Stimulated activated CD4-positive, alpha-beta T cell treated with anti-CD3 and anti-CD28 coated beads, Interleukin-1b, Interleukin-23, amount 100 ng/mL, for 1 hour (primary cell): ENCODE measurements at places on chromosomes 1 and 21.

- DNase-seq = no peak
Measured at GRCh38 chr1:35570589-35571137, 2.5 kb upstream of the TFAP2E start.

DNA sequence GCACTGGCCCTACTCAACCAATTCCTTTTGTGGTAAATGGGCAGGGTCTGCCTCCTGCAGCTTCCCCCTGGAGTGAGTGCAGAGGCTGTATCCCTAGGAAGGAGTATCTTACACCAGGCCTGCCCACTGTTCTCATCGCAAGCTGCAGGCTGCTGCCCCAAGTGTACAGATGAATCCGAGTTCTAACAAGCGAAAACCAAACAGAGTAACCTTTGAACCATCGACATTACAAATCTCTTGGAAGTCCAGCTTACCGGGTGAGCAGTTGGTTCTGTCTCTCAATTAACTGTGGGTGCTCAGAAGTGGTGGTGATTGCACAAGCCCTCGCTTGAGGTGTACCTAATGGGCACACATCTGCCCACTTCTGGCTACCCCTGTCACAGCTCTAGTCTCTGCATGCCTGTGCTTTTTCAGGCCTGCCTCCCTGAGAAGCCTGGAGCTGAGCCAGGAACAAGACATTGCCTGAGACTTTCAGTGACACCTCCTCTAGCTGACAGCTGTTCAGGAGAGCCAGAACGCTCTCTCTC, 22.7 kb downstream of the INAVA start:
- no peak for DNase-seq

GRCh38 chr21:36962098-36962780, 4.2 kb downstream of the HLCS start:
- DNase-seq = no peak

GRCh38 chr1:31498376-31499040, 77.8 kb upstream of the TINAGL1 start:
- DNase-seq = no peak

DNA sequence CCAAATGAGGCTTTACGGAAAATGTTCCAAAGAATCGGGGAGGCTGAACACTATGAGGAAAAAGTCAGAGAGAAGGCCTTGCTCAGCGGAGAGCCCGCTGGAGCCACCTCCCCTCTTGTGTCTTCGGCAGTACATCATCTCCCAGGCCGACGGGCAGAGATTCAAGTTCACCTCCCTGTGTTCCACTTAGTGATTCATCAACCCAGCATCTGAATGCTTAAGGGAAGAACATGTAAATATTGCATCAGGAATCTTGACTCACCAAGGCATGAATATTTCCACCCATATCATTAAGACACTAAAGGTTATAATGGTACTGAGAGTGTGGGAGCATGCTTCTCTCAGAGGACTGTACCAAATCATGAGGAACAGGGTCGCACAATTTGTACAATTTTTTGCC, 172.5 kb downstream of the ST6GALNAC5 start:
- no peak for DNase-seq

GRCh38 chr1:239389703-239390102, 3.3 kb downstream of the CHRM3 start:
- DNase-seq = no peak

DNA sequence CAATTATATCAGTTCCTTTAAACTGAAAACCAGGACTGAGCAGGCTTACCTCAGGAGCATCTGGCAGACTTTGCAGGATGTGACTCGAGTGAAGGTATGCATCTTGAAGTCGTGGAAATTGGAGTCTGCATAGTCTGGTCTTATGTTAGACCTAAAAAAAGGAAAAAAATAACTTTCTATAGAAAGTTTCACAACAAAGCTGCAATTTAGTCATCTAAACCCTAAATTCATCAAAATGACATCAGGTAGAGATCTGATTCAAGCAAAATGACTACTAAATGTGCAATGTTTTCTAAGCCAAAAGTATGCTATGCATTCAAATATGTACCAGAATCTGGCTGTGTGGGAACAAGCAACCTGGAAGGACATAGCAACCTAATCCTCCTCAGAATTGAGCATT, 260.1 kb downstream of the VAV3 start:
- no peak for DNase-seq

DNA sequence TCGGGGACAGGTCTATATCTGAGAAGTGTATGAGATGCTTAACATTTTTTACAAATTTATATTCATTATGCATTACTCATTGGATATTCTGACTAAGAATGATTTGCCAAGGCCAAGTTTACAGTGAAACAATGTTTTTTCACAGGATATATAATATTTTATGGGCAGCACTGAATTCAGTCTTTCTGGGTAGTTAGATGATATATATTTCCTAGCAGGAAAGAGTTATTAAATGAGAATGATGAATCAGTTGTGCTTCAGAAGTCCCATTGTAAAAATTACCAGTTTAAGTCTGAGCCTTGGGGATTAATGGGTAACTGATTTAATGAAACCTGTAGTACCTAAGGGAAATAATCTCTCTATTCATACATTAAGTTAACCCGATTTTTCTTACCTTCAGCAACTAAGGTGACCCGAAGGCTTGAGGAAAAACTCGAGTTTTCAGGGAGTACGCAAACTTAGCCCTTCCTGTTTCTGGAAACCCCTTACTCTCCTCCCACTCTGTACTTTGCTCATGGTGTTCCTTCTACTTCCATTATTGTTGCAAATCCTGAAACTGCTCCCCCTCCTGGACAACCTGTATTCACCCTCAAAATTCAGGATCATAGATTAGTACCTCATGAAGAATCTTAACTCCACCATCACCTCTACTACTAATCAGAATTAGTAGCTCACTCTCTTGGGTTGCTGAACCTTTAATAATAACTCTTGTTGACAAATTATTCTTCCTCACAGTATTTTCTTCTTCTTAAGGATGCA, 135.1 kb downstream of the AK5 start:
- DNase-seq = no peak

- DNase-seq = no peak
Measured at GRCh38 chr21:34730194-34730593, 61.4 kb downstream of the CLIC6 start.

GRCh38 chr1:168391851-168392681, 111.4 kb downstream of the TBX19 start:
- DNase-seq = no peak

GRCh38 chr21:41068496-41068895, 99.5 kb upstream of the BACE2 start:
- no peak for DNase-seq

DNA sequence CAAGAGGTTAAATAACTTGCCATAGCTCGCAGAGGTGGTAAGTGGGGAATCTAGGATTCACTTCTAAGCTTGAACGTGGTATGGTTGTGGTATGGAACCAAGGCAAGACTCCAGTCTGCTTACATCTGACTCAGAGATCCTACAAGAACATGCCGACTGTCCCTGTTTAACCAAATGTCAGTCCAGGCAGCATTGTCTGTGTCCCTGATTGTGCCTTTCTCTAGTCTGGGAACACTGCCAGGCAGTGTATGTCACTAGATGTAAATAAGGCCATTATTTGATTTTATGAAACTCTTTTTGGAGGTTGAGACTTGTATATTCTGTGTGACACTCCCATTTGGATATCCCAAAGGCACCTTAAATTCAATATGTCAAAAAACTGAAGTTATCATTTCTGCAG, 96.0 kb downstream of the NOS1AP start:
- no peak for DNase-seq

GRCh38 chr1:94323311-94324177, 86.2 kb upstream of the ARHGAP29 start:
- no peak for DNase-seq

DNA sequence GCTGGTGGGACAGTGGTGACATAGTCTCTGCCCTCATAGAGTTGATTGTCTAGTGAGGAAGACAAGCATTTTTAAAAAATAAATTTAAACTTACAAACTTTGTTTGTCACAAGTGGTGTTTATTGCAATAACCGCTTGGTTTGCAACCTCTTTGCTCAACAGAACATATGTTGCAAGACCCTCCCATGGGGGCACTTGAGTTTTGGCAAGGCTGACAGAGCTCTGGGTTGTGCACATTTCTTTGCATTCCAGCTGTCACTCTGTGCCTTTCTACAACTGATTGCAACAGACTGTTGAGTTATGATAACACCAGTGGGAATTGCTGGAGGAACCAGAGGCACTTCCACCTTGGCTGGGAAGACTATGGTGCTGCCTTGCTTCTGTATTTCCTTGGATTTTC, 58.4 kb downstream of the LAMC2 start:
- no peak for DNase-seq

DNA sequence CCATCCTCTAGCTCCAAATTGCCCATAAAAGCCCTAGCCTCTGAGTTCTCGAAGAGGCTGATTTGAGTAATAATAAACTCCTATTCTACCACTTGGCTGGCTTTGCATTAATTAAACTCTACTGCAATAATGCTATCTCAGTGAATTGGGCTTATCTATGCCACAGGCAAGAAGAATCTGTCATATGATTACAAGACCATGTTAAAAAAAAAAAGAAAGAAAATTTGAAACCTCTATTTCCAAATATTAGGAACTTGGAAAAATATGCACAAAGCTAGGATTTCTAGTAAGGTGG, 27.6 kb upstream of the SGIP1 start:
- DNase-seq = no peak

GRCh38 chr1:240611228-240611618, 732 bp downstream of the GREM2 start:
- no peak for DNase-seq

GRCh38 chr21:37551993-37552355, 185.4 kb downstream of the DYRK1A start:
- DNase-seq = no peak

GRCh38 chr21:45873866-45874265, 107.7 kb upstream of the COL6A1 start:
- DNase-seq = no peak

DNA sequence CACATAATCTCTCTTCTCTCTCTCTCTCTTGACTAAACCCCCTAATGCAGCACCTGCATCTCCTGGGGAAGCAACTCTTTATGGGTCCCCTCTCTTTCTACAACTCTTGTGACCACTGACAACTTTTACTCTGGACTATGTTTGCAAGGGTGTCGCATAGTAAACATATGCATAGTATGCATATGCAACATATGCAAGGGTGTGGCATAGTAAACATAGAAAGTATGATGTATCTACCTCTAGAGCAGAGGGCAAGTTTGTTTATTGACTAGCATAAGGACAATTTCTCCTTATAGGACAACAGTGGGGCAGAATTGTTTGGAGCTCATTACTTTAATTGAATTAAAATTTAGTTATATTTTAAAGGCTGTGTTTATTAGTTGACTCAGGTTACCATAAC, 462.5 kb downstream of the AMY1C start:
- no peak for DNase-seq

- DNase-seq = no peak
Measured at GRCh38 chr1:89737985-89738510, 82.8 kb upstream of the LRRC8D start.

GRCh38 chr1:33548721-33549120, 76.3 kb downstream of the ZSCAN20 start:
- no peak for DNase-seq

GRCh38 chr1:197424380-197424779, 156.3 kb downstream of the CRB1 start:
- no peak for DNase-seq

GRCh38 chr21:45545691-45546531, 3.7 kb upstream of the SLC19A1 start:
- DNase-seq = no peak

GRCh38 chr1:48785869-48786268, 9.2 kb upstream of the BEND5 start:
- no peak for DNase-seq

- DNase-seq = no peak
Measured at GRCh38 chr1:245772325-245772724, 617.5 kb downstream of the KIF26B start.

GRCh38 chr1:83990734-83991133, 8.2 kb downstream of the TTLL7 start:
- no peak for DNase-seq

DNA sequence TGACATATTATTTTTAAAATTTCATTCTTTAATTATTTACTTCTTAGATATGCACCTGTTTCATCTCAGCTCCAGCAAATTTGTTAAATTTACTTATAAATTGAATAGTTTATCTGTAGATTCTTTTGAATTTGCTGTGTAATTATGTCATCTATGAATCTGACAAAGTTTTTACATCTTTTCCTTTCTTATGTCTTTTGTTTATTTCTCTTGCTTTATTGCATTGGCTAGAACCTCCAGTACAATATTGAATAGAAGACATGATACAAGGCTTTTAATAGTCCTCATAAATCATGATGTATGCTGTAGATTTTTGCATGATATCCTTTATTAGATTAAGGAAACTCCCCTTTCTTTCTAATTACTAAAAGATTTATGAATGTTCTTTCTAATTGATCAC, 20.8 kb downstream of the CR1 start:
- DNase-seq = no peak
